Stomach (tissue), 19 donors: ENCODE measurements at places on chromosomes 3 and 15. TPM values are rescaled to one million over a fixed set of nuclear protein-coding genes. Genes with fewer than 3 reads are reported as not detected.
A peak's percentile ranks its signal among the peaks of the same experiment; 100 is the strongest.

DNA sequence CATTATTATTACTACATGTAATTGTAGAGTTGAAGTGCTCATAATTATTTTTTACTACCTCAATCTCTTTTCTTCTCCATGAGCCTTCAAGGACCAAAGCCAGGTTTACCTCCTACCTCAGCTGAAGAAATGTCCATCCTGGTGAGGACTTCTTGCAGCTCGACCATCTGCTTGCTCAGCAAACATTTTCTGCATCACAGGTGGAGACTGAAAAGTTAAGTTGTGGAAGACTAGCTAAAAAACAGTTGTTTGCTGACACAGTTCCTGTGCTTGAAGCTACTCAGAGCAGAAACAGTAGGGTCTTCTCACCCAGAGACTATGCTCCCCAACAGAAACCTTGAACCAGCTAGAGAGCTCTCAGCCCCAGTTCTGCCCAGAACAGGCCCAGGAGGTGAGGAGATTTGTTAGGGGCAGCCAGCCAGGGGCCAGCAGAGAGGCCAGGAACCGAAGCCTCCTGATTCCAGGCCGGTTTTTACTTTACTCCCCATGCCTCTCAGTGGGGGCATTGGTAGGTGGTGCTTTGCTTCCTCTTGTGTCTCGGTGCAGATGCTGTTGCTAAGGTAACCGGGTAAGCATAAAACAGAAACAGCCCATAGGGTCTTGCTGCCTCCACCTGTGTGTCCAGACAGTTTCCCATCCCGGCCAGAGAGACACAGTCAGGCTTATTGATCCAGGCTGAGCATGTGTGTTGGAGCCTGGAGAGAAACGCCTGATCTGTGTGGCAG lies 54.9 kb downstream of the CCNL1 start:
- H3K27ac ChIP-seq, result peak overlapping the region; percentile 19
- no peaks in the 10 kb centered on the region for H3K36me3 ChIP-seq
- H3K27me3 ChIP-seq, result no peaks in the 10 kb centered on the region
- no peak overlapping the region for H3K4me3 ChIP-seq
- H3K4me1 ChIP-seq, result peaks cover 16% of the 10 kb centered on the region
- DNase-seq, result no peak

DNA sequence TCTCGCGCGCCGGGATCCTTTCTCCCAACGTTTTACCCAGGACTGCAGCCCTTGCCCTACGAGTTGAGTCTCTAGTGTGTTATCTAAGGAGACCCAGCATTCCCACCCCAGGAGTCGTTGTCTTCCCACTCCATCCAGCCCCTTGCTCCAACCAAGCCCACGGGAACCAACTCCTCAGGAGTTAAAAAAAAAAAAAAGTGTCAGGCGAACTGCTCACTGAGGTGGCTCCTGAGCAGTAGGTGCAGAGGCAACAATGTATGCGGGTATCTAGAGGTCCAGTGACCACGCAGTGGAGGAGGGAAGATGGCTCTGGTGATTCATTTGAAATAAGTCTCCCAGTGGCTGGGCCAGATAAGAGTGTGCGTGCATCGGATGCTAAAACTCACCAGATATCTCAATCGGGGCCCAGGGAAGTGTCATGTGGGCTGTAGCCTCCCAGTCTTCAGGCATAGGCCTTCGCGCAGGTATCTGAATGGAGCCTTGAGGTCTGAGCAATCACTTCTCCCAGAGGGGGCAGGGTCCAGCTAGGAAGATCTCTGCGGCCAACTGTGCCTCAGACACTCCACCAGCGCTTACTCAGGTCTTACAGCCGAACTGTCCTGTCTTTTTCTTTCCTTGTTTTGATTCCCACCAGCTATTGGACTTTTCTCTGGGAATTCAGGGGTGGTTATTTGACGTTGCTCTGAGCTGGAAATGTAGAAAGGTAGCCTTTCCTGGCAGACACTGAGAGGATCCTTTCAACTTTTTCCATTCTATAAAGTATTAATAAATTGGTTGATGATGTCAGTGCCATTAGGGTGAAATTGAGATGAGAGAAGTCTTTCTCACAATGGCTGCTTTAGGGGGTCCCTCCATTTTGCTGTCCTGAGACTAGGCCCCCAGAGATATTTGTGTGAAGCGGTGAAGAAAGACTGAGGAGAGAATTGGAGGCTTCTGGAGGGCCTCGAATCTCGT lies 21.0 kb downstream of the ZIC4 start:
- H3K4me3 ChIP-seq, result no peak overlapping the region
- H3K27ac ChIP-seq, result no peak overlapping the region
- H3K27me3 ChIP-seq, result peaks cover 42% of the 10 kb centered on the region
- H3K36me3 ChIP-seq, result no peaks in the 10 kb centered on the region
- no peak for DNase-seq

DNA sequence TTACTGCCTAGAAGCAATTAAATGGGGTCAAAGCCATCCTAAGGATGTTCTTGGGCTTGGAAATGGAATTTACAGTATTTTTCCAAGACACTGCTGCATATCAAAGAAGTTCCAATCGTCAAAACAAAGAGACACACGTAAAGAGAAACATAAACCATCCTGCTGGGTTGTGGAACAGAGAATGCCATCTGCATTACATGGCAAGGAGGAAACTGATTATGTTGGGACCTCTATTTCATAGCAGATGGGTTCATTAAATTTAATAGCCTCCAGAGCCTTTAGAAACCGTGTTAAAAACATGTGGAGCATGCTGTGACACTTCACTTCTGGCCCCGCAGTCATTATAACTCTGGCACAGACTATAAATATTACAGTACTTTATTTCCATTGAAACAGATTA lies 154.6 kb downstream of the LRTM1 start:
- H3K4me1 ChIP-seq, result no peaks in the 10 kb centered on the region
- H3K27ac ChIP-seq, result no peak overlapping the region
- no peaks in the 10 kb centered on the region for H3K27me3 ChIP-seq
- no peak overlapping the region for H3K4me3 ChIP-seq
- H3K36me3 ChIP-seq, result no peaks in the 10 kb centered on the region

- H3K4me3 ChIP-seq, result no peak overlapping the region
- H3K36me3 ChIP-seq, result no peaks in the 10 kb centered on the region
- no peak for DNase-seq
- H3K27me3 ChIP-seq, result no peaks in the 10 kb centered on the region
- no peak overlapping the region for H3K27ac ChIP-seq
- no peaks in the 10 kb centered on the region for H3K4me1 ChIP-seq
Observed at GRCh38 chr15:48653216-48653615, 7.7 kb upstream of the FBN1 start.

GRCh38 chr3:30720586-30721313 lies 114.3 kb downstream of the TGFBR2 start:
- H3K36me3 ChIP-seq, result no peaks in the 10 kb centered on the region
- DNase-seq, result peak; percentile 37
- H3K27me3 ChIP-seq, result no peaks in the 10 kb centered on the region
- H3K4me3 ChIP-seq, result no peak overlapping the region

DNA sequence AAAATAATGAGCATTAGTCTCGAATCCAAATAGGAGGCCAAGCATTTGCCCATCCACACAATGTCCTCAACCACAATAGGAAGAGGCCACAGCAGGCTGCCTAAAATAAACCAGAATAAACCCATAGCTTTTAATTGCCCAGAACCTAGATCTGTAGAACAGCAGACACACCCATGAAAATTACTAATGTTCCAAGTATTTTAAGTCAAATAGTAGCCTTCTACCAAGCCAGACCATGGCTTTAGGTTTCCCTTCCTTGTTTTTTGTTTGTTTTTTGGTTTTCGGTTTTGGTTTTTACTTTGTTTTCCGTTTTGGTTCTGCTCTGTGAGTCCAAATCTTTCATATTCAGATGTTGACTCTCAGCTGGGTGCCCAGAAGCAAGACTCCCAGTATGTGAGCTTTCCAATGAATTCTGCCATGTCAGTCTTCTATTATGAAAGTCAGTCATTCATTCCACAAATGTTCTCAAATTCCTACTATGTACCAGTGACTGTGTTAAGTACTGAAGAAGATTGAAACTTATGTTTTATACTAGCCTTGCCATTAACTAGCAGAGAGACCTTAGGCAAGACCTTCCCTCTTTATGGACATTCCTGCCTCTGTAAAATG lies 57.8 kb upstream of the BOC start:
- H3K4me3 ChIP-seq, result no peak overlapping the region
- no peak for DNase-seq
- H3K36me3 ChIP-seq, result no peaks in the 10 kb centered on the region
- H3K4me1 ChIP-seq, result peaks cover 30% of the 10 kb centered on the region
- no peaks in the 10 kb centered on the region for H3K27me3 ChIP-seq

DNA sequence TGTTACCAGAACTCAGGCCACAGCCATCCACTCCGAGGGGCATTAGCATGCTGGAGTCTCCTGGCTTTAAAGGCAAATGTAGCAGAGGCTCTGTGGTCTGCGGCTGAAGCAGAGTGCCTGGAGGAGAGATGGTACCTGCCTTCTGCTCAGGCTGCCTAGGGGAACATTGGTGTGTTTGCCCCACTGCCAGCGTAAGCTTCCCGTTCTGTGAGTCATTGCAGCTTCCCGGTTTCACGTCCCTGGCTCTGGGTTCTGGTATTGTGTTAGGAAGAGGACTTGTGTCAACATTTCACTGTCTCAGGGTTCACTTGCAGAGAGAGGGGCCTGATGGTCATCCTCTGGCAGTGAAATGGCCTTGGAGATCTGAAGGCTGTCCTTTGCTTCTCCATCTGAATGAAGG lies 1.8 kb downstream of the GASK1A start:
- peak overlapping the region; percentile 78 for H3K4me3 ChIP-seq
- H3K27me3 ChIP-seq, result no peaks in the 10 kb centered on the region
- DNase-seq, result no peak

DNA sequence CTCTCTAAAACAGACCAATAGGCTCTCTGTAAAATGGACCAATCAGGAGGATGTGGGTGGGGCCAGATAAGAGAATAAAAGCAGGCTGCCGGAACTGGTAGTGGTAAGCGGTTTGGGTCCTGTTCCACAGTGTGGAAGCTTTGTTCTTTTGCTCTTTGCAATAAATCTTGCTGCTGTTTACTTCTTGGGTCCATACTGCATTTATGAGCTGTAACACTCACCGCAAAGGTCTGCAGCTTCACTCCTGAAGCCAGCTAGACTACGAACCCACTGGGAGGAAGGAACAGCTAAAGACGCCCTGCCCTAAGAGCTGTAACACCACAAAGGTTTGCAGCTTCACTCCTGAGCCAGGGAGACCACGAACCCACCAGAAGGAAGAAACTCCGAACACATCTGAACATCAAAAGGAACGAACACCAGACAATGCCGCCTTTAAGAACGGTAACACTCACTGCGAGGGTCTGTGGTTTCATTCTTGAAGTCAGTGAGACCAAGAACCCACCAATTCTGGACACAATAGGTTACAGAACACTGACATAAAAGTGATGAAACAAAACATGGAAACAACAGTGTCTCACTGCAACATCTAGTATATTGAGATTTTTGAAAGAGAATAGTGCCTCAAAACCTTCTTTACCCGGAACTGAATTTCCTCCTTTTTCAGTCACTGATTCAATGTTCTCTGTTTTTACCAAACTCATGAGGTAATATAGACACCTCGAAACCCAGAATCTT lies 28.8 kb upstream of the PLSCR2 start:
- H3K27ac ChIP-seq, result no peak overlapping the region
- peaks cover 2% of the 10 kb centered on the region for H3K4me1 ChIP-seq
- no peaks in the 10 kb centered on the region for H3K36me3 ChIP-seq
- H3K4me3 ChIP-seq, result no peak overlapping the region
- no peak for DNase-seq
- H3K27me3 ChIP-seq, result no peaks in the 10 kb centered on the region

- H3K36me3 ChIP-seq, result no peaks in the 10 kb centered on the region
- no peaks in the 10 kb centered on the region for H3K4me1 ChIP-seq
- no peak overlapping the region for H3K27ac ChIP-seq
- no peak for DNase-seq
Observed at GRCh38 chr3:43640681-43641080, 18.9 kb upstream of the ANO10 start.

DNA sequence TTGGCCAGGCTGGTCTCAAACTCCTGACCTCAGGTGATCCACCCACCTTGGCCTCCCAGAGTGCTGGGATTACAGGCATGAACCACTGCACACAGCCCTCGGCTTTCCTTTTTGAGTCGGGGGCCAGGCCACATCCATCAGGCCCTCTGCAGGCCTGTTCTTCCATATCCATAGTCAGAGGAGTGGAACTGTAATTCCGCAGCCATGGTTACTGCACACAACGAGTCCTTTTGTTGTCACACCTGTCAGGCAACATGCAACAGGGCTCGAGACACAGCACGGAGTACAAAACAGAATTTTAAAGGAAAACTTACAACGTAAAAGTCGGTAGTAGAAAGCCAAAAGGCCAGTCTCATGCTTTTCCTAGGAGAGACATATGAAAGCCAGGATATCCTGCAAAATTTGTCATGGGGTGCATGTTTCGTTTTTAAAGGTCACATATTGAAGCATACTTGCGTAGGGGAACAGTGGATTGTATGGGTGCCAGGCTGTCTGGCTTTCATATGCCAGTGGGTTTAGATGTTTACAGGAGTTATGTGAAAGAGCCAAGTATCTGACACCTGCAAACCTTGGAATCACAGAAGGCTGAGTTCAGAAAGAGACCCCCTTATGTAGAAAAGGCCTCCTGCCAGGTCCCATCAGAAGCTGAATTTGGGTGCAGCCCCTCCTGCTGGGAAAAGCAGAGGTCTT lies 63.2 kb upstream of the LPP start:
- no peaks in the 10 kb centered on the region for H3K36me3 ChIP-seq
- H3K27me3 ChIP-seq, result no peaks in the 10 kb centered on the region
- no peaks in the 10 kb centered on the region for H3K4me1 ChIP-seq
- DNase-seq, result peak; percentile 58
- no peak overlapping the region for H3K4me3 ChIP-seq
- H3K27ac ChIP-seq, result no peak overlapping the region

DNA sequence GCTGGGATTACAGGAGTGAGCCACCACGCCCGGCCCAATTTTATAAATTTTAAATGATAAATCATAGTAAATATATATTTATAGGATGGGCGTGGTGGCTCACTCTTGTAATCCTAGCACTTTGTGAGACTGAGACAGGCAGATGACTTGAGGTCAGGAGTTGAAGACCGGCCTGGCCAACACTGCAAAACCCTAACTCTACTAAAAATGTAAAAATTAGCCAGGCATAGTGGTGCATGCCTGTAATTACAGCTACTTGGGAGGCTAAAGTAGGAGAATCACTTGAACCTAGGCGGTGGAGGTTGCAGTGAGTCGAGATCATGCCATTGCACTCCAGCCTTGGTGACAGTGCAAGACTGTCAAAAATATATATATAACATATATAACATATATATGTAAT lies 26.4 kb downstream of the MFN1 start:
- H3K4me3 ChIP-seq, result no peak overlapping the region
- H3K36me3 ChIP-seq, result peaks cover 73% of the 10 kb centered on the region
- H3K27ac ChIP-seq, result no peak overlapping the region
- DNase-seq, result no peak
- H3K27me3 ChIP-seq, result no peaks in the 10 kb centered on the region

The DGKG gene
- total RNA-seq, result 4.6 TPM

The EFCC1 gene
- total RNA-seq, result 12.3 TPM

The CNTN3 gene
- 1.2 TPM for total RNA-seq

The UNC13C gene
- 0.58 TPM for total RNA-seq

The CCNB2 gene
- total RNA-seq, result not detected
